ENCODE measurements at places on chromosomes 6 and 20.

DNA sequence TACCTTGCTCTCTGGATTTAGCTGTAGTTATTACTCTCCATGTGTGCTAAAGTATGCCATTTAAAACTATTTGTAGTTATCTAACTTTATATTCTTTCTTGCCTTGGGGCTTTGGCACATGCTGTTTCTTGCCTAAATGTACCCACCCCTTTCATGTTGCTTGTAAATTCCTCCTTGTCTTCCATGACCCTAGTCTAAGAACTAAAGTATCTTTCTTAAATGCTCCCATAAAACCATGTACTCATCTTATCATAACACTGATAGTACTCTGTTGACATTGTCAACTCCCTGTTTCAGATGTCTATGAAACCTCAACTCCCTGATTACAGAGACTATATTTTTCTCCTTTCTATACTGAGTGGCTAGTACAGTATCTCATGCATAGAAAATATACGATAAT is 564.9 kb upstream of the IRAK1BP1 start:
- no peak for DNase-seq

DNA sequence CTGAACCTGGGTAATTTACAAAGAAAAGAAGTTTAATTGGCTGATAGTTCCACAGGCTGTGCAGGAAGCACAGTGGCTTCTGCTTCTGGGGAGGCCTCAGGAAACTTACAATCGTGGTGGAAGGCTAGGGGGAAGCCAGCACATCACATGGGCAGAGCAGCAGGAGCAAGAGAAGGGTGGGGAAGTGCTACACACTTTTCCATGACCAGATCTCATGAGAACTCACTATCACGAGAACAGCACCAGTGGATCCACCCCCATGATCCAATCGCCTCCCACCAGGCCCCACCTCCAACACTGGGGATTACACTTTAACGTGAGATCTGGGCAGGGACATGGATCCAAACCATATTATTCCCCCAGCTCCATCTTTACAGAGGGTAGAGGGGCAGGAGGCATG is 166.4 kb downstream of the NFATC2 start:
- no peak for DNase-seq

- DNase-seq: no peak
Observed at GRCh38 chr20:42274986-42275385, 656.8 kb upstream of the CHD6 start.

GRCh38 chr6:165820407-165820806 is 157.4 kb upstream of the PDE10A start:
- no peak for DNase-seq

- DNase-seq: no peak
Observed at GRCh38 chr20:35305682-35306556, 13.7 kb upstream of the FAM83C start.

DNA sequence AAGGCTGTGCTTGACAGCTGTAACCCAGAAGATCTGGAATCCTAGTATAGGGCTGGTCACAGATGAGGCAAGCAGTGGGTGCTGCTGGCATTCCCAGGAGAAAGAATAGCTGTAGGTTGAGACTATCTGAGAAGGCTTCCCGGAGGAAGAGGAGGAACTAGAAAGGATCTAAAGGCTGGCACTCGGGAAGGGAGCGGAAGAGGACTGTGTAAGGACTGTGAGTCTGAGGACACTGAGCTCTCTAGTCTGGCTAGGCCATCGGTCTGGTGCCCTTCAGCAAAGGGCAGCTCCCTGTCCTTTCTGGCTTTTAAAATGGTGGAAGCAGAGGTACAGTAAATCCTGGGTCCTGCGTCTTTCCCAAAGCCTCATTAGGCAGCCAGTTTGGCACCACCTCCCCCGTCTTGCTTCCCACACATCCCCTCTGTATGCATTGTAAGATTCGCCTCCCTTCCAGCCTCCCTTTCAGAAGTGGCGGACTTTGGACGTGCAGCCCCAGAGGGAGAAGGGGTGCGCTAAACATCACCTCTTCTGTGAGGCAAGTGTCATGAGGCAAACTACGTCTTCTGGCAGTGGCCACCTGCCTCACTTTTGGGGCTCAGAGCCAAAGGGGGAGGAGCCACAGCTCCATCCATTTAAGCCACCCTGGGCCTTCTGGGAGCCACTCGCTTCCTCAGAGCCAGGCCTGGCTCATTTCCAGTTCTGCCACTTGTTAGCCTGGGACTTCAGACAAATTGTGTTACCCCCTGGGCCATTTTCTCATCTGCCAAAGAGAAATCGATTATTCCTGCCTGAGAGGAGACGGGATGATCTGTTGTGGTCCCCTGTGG is 8.6 kb downstream of the SNPH start:
- no peak for DNase-seq

GRCh38 chr6:40077315-40077714 is 143.1 kb upstream of the MOCS1 start:
- DNase-seq: no peak

Measured in activated B cell treated with CpG ODN at 0.5 μM for 24 hours (primary cell).